ENCODE measurements at places on chromosomes 3 and 15. TPM values are rescaled to one million over a fixed set of nuclear protein-coding genes. Genes with fewer than 3 reads are reported as not detected.
A peak's percentile ranks its signal among the peaks of the same experiment; 100 is the strongest.

- peak; percentile 37 for DNase-seq
- H3K27ac ChIP-seq = peak overlapping the region; percentile 62
- peaks cover 6% of the 10 kb centered on the region for H3K27me3 ChIP-seq
- peaks cover 13% of the 10 kb centered on the region for H3K4me1 ChIP-seq
Measured at GRCh38 chr15:69161079-69161877, 843 bp downstream of the GLCE start.

DNA sequence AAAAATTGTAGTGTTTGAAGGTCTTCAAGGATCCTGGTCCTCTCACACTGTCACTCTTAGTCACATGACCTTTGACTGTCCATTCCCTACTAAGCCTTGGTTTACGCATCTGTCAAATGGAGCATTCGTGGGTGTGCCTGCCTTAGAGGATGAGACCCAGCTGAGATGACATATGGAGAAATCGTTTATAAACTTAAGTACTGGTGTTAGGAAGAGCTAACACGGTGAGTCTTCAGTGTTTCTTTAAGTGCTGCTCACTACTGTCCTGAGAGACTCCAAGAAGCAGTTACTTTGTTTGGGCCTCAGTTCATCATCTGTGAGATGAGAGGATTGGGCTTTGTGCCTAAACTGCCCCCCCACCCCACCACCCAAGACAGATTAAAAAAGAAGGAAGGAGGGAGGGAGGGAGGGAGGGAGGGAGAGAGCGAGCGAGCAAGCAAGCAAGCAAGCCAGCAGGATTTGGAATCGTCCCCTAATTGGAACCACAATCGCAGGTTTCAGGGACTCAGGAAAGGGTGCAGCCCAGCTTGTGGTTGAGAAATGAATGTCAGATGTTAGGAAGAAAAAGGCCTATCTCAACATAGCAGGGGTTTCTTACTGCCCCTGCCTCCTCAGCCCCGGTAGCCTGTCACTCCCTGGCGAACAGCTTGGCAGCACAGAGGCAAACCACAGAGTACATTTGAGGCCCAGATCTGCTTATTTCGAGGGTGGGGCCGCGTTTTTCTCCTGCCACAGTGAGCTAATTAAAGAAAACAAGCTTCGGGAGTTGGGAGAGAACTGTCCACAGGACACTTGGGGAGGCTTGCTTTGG is 32.7 kb downstream of the SMAD3 start:
- no peak for DNase-seq
- H3K36me3 ChIP-seq = no peaks in the 10 kb centered on the region
- no peak overlapping the region for H3K27ac ChIP-seq

- H3K27ac ChIP-seq = peak overlapping the region; percentile 63
- peaks cover 7% of the 10 kb centered on the region for H3K36me3 ChIP-seq
- H3K27me3 ChIP-seq = peaks cover 1% of the 10 kb centered on the region
- H3K4me1 ChIP-seq = peaks cover 43% of the 10 kb centered on the region
Measured at GRCh38 chr15:85488997-85489396, 108.6 kb downstream of the AKAP13 start.

DNA sequence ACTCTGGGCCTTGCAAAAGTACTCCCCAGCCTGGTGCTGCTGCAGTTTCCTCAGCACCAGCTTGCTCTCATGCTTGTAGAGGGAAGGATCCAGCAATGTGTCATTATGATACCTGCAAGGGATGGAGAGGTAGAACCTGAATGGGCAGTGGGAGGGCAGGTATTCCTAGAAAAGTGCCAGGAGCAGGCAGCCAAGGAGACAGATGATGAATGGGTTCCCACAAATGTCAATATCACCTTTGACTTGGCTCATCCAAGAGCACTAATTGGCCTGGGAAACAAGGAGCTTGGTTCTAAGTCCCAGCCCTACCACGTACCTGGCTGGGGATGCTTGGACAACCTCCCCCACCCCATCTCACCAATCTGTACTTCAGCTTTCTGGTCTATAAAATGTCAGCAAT is 9.4 kb downstream of the CILP start:
- H3K27ac ChIP-seq = no peak overlapping the region
- H3K36me3 ChIP-seq = no peaks in the 10 kb centered on the region
- no peak overlapping the region for H3K4me3 ChIP-seq
- DNase-seq = no peak
- H3K4me1 ChIP-seq = no peaks in the 10 kb centered on the region

- H3K27ac ChIP-seq = no peak overlapping the region
- H3K4me1 ChIP-seq = peaks cover 3% of the 10 kb centered on the region
Measured at GRCh38 chr3:194231929-194232832, 96.2 kb downstream of the HES1 start.

The PRSS50 gene
- total RNA-seq = 0.38 TPM

The ATP8B4 gene
- total RNA-seq = 45.8 TPM

The ARID3B gene
- 70.0 TPM for total RNA-seq

The FES gene
- 56.3 TPM for total RNA-seq
